Epithelial cell of proximal tubule (primary cell): ENCODE measurements at places on chromosomes 4 and X.

GRCh38 chr4:183469285-183469684 lies 24.8 kb downstream of the CDKN2AIP start:
- no peak for DNase-seq

GRCh38 chr4:4609622-4610334 lies 67.9 kb upstream of the STX18 start:
- DNase-seq, result no peak

DNA sequence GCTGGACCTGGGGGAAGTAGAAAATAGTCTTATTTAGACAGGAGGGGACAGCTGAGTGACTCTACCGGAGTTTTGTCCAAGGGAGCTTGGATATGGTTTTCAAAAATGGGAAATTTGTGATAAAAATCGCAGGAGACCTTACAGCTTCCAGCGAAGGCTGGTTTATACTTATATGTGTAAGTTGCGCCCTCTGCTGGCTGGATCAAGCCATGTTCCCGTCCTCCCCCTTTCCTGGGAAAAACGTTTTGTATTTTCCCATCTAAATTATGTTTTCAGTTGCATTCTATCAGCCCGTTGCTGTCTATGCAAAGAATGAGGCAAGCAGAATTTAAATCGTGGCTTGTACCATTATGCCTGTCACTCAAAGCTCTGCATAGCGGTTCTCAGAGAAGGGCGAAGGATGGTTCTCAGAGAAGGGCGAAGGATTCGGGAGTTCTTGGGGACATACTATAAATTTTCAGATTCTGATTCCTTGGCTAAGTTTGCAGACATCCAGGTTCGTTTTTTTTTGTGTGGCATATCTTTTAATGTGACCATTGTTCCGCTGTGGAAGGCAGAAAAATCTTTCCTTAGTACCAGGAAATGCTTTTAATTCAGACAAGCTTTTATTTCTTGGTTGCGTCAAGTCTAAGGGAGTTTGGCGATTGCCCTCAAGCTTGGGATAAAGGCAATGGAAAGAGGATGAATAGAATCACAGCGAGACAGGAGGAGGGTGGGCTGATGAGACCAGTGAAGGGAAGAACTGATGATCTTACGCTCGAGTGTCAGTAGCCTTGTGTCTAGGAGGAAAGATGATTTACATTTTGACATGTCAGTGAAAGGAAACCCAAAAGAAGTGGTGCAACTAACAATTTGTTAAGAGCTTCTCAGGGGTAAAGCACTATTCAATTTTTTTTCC lies 128.5 kb upstream of the ARX start:
- DNase-seq, result no peak

DNA sequence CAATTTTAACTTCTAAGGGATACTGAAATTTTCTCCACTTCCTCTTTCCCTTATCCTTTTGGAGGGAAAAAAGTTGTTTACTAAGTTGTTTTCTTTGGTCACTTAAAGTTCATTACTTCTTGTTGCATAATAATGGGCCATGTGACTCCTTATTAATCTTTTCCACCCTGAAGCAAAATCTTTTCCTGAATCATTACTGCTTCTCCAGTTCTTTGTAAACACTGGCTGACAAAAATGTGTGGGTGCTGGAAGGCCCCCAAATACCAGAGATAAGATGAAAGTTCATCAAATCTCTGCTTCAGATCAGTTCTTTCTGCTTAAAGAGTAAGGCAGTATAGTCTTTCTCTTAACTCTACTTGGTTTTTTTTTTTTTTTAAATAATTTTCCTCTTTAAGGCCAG lies 108.9 kb upstream of the NHS start:
- no peak for DNase-seq

- no peak for DNase-seq
These were observed 46.1 kb downstream of the EVC start for GRCh38 chr4:5757091-5757490.

DNA sequence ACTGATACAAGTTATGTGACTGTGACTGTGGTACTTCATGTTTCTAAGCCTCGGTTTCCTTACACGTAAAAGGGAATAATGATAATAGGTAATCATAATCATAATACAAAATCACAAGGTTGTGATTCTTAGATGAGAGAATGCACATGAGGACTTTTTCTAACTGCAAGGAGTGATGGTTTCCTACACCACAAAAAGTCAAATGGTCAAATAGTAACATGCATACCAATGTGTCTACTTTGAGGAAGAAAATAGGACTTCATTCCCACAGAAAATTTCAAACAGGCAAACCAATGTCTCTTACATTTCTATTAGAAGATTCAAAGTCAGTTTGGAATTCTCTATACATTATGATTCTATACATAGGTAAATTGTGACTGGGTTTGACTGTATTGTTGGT lies 368.7 kb upstream of the FTHL17 start:
- DNase-seq, result no peak

GRCh38 chrX:28311466-28311865 lies 275.8 kb upstream of the IL1RAPL1 start:
- no peak for DNase-seq

GRCh38 chr4:145285928-145286327 lies 105.5 kb upstream of the OTUD4 start:
- DNase-seq, result peak; percentile 64

- no peak for DNase-seq
These were observed 23.2 kb upstream of the LUZP4 start for GRCh38 chrX:115266300-115266699.
